Stimulated activated CD4-positive, alpha-beta T cell treated with anti-CD3 and anti-CD28 coated beads, Interleukin-1b, Interleukin-23, amount 100 ng/mL, for 1 hour (primary cell): ENCODE measurements at places on chromosomes 2 and 18.

GRCh38 chr2:64785245-64785644, 131.5 kb upstream of the SERTAD2 start:
- no peak for DNase-seq

GRCh38 chr2:185456517-185456916, 282.1 kb upstream of the FSIP2 start:
- DNase-seq: no peak

DNA sequence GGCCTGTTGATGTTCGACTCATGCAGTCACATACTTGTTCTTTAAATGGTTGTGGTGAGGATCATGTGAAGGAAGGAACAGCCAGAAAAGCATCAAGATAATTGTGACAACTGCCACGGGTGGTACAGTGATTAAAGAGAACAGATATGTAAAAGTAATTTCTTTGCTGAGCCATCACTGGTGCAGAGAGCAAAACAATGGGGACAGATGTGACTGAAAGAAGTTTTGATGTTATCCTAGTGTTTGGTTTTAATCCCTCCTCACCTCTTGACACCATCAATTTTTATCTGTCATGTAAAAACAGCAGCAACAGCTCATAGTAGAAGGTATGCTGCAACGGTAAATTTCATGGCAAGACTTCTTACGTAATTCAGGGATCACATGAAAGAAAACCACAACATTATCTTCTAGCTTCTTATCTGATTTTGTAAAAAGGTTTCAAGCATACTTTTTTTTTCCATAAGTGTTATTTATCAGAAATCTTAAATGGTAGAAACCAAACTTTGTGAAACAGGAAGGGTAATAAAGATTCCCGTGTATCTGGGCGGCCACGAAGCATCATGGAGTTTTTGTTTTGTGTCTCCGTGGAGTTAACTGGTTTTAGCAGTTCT, 65.2 kb downstream of the PLCL1 start:
- DNase-seq: no peak

GRCh38 chr2:62265106-62265505, 69.2 kb downstream of the B3GNT2 start:
- no peak for DNase-seq

DNA sequence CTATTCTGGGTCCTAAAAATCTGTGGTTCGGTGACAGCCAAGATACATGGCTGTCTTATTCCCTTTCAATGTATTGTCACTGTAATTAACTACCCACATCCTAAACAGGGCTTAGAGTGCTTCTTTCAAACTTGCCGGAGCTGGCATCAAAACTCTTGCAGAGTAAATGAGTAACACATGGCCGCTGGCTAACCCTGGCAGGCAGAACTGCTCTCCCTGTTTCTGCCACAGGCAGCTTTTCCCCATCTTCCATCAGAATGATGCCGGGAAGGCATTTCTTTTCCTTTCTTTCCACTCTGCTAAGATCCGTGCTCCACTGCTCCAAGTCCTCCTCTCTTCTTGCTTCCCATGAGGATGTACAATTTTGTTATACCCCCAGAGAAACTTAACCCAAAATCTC, 54.8 kb upstream of the PTPRM start:
- DNase-seq: no peak
